ENCODE measurements at places on chromosomes 16 and 17.
A peak's percentile ranks its signal among the peaks of the same experiment; 100 is the strongest.

DNA sequence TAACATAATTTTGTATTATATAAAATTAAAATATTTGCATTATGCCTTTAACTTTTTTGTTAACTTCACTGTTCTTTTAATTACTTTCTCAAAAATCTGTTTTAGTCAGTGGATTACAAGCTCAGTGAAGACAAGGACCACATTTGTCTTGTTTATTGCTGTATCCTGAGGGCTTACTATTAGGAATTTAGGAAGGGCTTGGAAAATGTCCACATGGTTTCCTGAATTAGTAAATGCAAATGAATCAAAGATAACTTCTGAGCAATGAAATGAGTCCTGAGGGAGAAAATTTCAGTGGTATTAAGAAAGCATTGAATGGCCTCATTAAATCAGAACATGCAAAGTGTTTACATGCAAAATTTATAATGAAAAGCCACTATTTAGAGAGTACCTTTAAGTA, 1293.2 kb upstream of the GOT2 start:
- no peak for DNase-seq

DNA sequence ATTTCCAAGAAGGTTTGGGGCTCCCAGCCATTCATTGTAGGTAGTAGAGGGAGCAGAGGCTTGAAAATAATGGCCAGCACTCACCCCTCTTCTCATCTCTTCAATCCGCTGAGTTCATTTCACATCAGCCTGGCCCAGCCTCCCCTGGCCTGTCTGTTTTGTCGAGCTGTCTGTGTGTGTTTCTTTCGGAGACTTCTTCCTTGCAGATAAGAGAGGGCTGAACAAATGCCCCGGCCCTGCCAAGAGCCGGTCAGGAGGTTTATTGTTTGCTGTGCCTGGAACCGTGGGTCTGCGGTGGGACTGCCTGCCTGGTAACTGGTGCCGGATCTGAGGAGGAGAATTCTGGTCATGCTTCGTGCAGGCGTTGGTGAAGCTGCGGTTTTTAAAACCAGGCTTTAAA, 3.4 kb downstream of the VPS4A start:
- DNase-seq: no peak

GRCh38 chr16:67395105-67395457, 1.8 kb upstream of the TPPP3 start:
- DNase-seq: no peak

- no peak for DNase-seq
These were observed 11.9 kb upstream of the SLC38A10 start for GRCh38 chr17:81306898-81307510.

DNA sequence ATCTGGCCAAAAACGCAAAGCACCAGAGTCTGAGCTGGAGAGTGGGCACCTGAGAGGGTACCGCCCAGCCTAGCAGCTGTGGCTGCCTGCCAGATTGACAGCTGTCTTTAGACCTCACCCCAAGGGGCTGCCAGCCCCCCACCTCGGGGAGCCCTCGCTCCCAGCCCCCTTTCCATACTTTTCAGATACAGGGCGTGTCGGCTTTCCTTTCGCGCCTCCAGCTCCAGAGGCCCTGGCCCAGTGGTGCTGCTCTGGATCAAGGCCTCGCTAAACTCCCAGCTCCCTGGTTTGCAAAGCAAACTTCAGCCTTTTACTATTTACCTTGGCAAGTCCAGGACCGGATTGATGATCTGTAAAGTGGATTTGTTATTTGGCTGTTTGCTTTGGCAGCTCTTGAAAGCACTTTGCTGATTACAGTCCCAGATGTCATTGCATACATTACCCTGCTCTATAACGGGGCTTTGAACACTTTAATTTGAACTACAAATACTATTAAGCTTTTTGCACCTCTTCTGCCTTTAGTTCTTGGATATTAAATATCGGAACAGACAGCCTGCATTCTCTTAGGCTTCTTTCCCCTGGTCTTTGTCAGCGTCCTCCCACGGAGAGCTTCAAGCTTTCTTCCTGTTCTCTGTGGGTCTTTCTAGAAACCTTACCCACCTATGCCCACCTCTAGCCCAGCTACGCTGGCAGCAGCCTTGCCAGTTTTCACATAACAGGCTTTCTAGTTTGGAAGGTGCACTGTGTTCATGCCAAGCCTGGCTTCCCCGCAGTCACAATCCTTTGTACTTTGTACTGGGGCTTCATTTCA, 63.6 kb upstream of the TBX2 start:
- DNase-seq: no peak

- DNase-seq: no peak
These were observed 9.1 kb upstream of the MMD start for GRCh38 chr17:55430541-55431288.

GRCh38 chr17:17693253-17694168, 12.3 kb downstream of the RAI1 start:
- DNase-seq: no peak

- no peak for DNase-seq
These were observed 12.7 kb upstream of the FAM20A start for GRCh38 chr17:68613739-68614298.

GRCh38 chr16:73010150-73010676, 37.7 kb downstream of the ZFHX3 start:
- DNase-seq: no peak

DNA sequence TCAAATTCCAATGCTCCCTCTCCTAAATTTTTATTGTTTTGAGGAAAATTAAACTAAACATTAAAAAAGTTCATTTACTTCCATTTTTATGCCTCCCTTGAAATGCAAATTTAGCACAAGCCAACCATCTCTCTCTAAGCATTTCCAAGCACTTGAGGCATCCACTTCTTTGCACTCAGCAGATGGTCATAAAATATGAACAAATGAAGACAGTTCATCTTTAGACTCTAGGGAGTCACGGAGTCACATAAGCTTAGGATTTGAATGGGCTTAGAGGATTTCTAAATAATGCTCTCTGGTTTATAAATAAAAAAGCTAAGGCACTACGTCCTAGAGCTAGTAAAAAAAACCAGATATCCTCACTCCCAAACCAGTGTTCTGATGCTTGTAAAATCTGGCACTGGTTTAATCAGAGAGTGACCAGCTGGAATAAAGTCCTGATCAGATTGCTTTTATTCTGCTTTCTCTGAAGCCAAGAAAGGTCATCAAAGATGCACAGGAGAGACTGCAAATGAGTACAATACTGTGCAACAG, 204.2 kb downstream of the CA10 start:
- no peak for DNase-seq

DNA sequence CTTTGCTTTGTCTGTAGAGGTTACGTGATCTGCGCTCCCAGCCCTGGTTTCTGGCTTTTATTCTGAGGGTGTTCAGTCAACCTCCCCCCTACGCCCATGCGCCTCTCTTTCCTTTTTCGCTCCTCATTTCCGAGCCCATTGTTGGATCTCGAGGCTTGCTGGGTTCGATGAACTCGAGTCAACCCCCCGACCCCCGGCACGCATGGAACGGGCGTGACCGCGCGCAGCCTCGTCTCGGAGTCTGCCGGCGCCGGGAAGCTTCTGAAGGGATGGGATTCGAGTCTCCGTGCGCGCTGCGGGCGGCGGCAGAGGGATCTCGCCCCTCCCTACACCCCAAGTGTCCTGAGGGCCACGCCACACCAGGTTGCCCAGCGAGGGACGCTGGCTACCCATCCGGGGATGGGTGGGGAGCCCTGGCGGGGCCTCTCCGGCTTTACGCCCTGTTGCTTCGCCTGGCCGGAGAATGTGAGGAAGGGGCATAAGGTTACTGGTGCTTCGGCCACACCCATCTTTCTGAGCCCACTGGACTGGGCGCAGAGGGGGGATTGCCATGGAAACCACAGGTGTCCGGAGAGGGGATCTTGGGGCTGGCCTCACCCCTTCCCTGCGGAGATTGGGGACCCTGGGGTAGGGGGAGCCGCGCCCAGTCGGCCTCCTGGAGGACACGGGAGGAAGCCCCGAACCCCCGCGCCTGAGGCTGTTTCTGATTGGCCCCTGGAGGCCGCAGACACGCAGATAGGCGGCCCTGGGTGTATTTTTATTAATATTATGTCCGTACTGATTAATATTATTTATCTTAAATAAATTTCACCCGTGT, 1.8 kb downstream of the MAPT start:
- DNase-seq: no peak

DNA sequence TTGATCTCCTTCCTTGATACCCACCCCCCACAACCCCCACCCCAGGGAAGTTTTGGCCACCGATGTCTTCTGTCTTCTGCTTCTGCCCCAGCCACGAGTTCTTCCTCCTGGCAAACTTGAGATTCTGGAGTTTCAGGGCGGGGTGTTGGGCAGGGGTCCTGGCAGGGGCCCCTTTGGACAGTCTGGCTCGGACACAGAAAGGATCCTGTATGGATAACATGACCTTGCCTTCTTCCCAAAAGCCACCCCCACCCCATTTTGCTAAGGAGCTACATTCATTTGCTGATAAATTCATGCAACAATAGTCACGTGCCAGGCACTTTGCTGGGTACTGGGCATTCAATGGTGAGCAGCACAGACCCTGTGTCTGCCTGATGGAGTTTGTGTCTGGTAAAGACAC, 5.9 kb upstream of the COL1A1 start:
- no peak for DNase-seq

DNA sequence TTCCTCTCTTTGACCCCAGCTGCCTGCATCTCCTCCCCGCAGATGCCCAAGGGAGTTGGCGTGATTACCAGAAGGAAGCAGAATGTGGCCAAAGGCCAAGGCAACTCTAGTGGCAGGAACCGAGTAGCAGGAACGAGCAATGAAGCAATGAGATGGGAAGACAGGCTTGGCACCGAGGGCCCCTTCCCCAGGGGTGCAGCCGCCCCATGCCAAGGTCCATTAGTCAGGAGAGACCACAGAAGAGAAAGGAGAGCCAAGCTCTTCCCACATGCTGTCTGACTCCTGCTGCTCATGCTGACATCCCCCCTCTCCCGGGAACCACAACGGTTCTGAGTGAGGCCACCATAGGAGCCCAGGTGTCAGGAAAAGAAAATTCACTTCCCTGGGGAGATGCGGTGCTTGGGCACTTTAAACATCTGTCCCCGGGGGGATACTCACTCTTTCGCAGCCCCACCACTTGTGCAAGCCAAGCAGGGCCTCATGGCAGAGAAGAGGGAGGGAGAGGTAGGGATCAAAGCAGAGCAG, 67.4 kb downstream of the MYO18A start:
- DNase-seq: no peak

- DNase-seq: no peak
These were observed 428 bp upstream of the SALL1 start for GRCh38 chr16:51151435-51151960.

DNA sequence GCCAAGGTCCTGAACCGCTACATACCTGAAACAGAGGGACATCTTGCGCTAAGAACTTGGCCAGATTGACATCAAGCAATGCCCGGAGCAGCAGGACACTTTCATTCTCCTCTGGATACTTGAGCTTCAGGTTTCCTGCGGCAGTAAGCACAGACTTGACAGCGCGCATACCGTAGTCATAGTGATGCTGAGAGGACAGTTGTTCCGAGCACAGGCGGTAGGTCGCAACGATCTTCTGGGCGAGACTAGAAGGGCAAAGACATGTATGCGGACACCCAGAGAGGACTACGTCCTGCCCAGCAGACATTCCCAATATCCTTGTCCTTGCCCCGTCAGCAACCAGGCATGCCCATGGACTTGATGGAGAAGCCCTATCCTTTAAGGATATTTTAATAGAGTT, 112.9 kb downstream of the DNAH3 start:
- no peak for DNase-seq

- no peak for DNase-seq
These were observed 9.2 kb downstream of the DYNC1LI2 start for GRCh38 chr16:66741950-66742808.

- no peak for DNase-seq
These were observed 8.4 kb downstream of the GSPT1 start for GRCh38 chr16:11907160-11907970.

DNA sequence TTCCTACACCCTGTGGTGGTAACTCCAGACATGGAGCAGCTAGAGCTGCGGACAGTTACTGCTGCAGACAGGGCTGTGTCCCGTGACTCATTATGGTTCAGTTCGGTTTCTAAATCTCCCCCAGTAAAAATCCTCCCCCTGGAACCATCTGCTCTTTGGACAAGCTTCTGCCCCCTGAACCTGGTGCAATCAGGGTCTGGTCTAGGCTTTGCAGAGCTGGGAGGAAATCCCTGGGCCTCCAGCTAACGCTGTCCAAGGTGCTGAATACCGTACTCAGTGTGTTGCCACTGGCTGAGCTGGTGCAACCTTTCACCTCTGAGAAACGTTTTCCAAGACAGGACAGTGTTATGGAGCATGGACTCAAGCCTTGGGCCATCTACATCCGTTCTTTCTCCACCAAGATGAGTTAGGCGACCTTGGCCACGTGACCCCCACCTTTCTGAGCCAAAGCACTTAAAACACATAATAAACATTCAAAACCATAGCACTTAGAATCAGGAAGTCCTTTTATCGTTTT, 142.0 kb downstream of the CPPED1 start:
- no peak for DNase-seq

GRCh38 chr17:79978548-79978855, 57.2 kb downstream of the TBC1D16 start:
- DNase-seq: peak; percentile 43

DNA sequence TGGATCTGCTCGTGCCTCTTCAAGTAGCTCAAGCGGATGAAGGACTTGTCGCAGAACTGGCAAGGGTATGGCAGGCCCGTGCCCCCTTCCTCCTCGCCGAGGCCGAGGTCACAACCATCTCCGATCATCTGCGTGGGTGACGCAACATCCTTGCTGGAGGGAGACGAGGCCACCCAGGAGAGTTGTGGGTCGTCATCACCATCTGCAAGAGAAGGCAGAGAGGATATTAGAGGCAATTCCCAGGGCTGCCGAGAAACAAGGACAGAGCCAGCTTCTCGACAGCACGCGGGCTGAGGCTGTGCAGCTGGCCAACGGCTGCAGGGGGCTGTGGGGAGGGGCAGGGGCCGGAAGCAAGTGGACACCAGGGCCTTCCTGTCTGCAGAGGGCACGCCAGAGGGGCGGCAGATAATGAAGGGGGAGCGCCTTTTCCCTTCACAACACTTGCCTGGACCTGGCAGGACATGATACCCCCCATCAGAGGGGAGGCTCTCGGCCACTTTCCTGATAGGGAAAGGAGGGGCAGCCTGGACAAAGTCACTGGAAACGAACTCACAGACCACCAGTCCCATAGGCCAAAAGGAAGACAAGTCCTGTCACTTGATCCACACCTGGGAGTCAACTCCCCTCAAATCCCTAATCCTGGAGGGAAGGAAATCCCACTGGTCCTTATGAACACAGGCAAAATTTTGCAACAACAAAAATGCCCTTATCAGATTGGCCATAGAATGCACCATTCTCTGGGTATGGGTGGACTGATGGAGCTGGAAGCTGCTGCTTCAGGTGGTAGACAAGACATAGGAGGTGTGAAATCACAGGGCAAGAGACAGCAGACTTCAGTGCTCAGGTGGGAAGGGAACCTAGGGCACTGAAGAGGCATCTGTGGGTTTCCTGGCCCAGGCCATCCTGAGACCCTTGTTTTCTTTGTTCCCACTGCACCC, 217.0 kb downstream of the ZNF423 start:
- no peak for DNase-seq

Data from BJ (cell line).